ENCODE measurements at places on chromosomes 3 and 15.

DNA sequence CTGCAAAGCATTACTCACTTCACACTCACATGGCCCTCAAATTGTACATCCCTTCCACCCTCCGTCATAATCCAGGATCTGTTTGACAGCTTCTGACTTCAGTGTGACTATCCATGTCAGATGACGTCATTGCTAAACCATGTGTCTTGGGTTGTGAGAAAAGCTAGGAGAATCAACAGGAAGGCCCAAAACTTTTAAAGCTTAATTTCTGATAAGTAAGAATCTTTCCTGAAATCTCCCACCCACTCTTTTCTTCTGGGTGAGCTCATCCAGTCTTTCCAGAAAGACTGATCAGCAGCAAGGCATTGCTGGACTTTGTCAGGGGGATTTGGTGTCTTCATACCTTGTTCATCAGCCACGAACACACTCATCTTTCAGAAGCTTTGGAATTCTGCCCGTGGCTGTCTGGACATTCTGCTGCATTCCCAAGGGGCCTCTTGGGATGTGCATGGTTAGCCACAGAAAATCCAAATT is 11.5 kb upstream of the LMCD1 start:
- DNase-seq = no peak

DNA sequence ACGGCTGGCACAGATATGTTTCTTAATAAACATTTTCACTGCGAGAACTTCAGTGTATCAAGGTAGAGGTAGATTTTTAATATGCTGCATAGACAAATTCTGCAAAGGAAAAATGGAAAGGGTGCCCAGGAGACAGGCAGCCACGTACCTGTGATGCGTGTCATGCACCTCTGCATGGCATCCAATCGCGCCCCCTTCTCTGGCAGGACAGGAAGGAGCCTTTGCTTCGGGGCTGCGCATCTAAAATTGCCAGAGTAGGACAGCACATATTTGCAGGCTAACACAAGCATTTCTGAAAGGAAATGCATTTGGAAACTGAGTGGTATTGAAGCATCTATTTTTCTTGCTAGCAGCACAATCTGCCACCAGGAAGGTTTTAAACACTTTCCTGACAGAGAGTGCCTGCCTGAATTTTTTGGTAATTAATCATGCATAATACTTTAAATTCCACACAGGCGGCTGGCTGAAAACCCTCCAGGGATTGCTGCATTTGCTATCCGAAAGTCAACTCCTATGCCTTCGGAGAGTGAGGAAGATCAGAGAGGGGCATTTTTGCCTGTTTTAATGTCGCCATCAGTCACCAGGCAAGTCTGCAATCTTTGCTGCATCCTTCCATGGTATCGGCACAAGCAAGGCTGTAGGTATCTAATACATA is 165.1 kb upstream of the ATP10A start:
- DNase-seq = no peak

GRCh38 chr3:23646184-23646920 is 159.4 kb upstream of the UBE2E1 start:
- DNase-seq = no peak

- no peak for DNase-seq
These were observed 145.9 kb upstream of the AGTR1 start for GRCh38 chr3:148551767-148552260.

DNA sequence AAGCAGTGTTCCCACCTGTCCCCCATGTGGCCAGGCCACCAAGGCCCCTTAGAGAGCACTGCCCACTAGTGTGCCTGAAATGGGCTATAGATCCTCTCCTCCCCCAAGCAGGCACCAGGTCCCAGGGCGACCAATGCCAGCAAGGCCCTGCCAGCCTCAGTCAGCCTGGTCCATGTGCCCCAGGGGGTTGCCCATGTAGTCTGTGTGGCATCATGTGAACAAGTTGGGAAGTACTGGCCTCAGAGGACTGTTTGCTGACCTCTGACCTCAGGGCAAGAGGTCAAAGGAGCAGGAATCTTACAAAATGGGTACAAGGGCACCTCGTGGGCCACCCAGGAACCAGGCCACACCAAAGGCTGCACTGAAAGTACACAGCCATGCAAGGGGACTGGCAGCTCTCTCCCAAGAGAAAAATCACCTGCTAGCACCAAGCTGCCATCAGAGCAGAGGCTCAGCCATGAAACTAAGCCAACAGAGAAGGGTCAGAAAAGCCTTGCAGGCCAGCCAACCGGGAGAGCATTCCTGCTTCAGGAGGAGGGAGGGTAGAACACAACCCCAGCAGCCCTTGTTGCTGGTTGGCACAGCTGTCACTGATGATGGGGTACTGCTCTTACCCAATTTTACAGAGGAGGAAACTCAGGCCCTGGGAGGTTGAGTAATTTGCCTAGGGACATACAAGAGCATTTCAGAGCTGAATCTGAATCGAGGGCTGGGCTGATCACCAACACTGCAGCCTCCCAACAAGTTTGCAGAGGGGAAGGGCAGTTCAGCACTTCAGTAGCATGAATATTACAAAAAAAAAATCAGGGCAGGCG is 5.2 kb upstream of the FURIN start:
- DNase-seq = no peak

DNA sequence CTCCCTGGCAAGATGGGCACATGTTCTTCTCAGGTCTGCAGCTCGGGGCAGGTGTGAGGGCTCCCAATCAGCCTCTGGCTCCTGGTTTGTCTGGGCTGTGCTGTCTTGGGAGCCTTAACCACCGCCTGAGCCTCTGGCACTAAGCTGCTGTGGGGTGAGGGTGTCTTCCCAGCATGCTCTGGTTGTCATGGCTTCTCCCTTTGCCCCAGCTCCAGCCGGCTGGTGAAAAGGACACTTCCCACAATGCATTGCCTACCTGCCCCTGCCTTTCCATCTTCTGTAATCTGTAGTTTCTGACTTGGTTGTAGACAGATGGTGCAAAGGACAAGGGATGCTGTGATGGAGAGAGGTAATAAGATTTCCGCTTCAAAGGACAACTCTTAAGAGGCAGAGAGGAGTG is 295.3 kb downstream of the TLE3 start:
- no peak for DNase-seq

- DNase-seq = no peak
These were observed 4.7 kb downstream of the TRIM42 start for GRCh38 chr3:140682586-140682985.
